ENCODE measurements at places on chromosomes 12 and 14.

DNA sequence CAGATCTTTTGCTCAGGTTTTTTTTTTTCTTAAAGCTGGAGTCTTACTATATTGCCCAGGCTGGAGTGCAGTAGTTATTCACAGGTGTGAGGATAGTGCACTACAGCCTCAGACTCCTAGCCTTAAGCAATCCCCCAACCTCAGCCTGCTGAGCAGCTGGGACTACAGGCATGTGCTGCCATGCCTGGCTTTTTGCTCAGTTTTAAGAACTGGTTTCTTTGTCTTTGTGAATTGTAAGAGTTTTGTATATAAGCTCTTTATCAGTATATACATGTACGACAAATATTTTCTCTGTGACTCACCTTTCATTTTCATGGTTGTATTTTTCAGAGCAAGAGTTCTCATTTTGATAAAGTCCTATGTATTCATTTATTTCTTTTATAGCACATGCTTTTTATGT, 33.3 kb upstream of the C2CD5 start:
- no peak for DNase-seq

- no peak for DNase-seq
These were observed 21.3 kb upstream of the RHOJ start for GRCh38 chr14:63182968-63183367.

GRCh38 chr14:73785834-73786635, 65.6 kb upstream of the PTGR2 start:
- peak; percentile 86 for DNase-seq

DNA sequence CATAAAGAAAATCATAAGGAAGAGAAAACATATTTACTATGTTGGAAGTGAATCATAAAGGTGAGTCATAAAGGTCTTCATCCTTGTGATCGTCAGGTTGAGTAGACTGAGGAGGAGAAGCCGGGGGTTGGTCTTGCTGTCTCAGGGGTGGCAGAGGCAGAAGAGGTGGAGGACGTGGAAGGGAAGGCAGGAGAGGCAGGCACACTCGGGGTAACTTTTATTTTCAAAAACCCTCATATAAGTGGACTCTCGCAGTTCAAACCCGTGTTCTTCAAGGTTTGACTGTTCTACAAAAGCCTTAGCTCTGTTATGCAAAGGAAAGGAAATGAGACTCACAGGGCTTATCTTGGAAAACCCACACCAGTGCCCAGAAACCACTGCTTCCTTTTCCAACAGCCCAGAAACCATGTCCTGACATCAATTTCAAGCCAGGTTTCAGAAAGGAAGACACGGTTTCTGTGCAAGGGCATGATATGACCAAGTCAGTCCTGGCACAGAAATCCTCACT, 14.0 kb downstream of the SMCO2 start:
- DNase-seq: no peak

DNA sequence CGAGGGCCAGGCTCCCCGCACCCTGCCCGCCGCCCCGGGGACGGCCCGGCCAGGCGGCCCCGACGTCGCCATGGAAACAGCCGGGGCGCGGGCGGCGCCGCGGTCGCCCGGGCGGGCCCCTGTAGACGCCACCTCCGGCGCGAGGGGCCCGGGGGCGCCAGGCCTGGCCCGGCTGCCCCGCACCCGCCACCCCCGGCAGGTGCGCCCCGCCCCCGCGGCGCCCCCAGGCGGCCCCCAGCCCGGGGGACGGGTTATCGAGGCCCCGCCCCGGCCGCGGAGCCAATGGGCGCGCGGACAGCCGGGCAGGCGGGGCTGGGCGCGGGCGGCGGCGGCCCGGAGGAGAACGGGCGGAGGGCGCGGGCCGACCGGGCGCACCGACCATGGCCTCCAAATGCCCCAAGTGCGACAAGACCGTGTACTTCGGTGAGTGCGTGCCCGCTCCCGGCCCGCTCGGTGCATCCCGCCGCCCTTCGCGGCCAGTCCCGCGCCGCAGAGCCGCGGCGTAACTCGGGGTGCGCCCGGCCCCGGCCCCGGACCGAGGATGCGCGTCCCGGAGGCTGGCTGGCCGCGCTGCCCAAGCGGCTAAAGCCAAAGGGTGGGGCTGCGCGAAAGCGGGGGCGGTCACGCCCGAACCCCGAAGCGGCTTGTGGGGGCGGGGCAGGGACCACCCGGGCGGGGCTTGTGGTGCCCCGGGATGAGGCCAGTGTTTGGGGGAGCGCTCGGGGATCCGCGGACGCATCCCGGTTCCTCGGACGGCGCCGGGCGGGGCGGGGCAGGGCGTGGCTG, at the start of gene CRIP2:
Gene CRIP2 (plus strand): TSS at position 339 of the 786 bp plus-strand sequence. CDS start 42 bp downstream, at position 381.
- peak; percentile 83 for DNase-seq

- DNase-seq: no peak
These were observed 222.3 kb upstream of the NOS1 start for GRCh38 chr12:117583677-117584225.

GRCh38 chr14:101733211-101733610, 28.3 kb upstream of the PPP2R5C start:
- no peak for DNase-seq

DNA sequence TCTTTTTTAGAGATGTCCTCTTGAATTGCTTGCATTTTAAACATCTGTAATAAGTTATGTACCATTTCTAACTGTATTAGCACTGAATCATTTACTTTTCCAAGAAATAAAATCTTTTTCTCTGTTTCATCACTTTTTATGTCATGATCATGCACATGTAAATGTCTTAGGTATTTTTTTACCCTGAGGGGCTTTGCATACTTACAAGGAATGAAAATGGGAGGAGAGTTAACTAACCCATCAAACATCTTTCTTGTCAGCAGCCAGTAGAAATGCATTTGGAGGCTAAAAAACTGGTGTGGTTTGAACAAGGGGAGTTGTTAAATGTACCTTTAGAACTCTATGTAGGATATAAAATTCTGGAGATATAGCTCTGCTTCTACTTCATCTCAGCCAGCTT, 1080.3 kb downstream of the GALC start:
- no peak for DNase-seq

DNA sequence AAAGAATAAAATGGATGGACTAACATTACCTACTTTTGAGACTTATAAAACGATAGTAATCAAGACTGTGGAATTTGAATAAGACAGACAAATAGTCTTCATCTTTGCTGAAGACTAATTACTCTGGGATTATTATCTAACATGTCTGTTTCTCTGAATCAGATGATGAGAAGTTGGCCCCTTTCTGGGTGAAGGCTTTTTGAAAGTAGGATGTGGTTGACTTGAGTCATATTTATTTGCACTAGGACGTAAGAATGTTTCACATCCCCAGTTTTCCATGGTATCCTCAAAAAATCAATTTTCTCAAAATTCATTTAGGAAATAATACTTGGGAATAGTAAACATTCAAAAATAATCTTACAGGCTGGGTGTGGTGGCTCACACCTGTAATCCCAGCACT, 31.8 kb downstream of the PKP2 start:
- DNase-seq: no peak

GRCh38 chr14:30680036-30680435, 57.9 kb downstream of the SCFD1 start:
- DNase-seq: no peak

GRCh38 chr12:102883204-102883799, 33.7 kb downstream of the PAH start:
- DNase-seq: peak; percentile 80

DNA sequence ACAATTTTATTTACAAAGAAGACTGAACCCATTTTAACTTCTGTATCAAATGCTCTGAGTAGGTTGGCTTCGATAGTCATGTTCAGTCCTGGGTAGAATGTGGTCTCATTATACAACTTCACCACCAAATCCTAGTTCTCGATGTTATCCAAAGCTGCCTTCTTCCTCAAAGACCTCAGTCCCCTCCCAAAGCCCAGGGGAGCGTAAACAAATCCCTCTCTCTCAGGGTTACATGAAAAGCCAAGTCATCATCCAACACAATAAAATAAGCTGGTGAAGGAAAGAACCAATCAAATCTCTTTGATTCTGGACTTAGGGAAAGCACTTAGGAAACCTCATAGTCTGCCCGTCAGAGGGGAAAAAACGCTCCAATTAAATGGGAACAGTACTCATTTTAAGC, 9.1 kb downstream of the PTCSC3 start:
- DNase-seq: no peak

GRCh38 chr12:112096667-112097066, 11.9 kb downstream of the NAA25 start:
- peak; percentile 19 for DNase-seq

Data from hepatocyte (in vitro differentiated cells).